ENCODE measurements at places on chromosomes 11 and 22.

GRCh38 chr11:111157571-111157970, 88.0 kb upstream of the POU2AF2 start:
- no peak for DNase-seq

GRCh38 chr11:19974886-19975285, 185.4 kb downstream of the DBX1 start:
- no peak for DNase-seq

GRCh38 chr11:17333799-17334586, 17.6 kb upstream of the NCR3LG1 start:
- DNase-seq, result no peak

DNA sequence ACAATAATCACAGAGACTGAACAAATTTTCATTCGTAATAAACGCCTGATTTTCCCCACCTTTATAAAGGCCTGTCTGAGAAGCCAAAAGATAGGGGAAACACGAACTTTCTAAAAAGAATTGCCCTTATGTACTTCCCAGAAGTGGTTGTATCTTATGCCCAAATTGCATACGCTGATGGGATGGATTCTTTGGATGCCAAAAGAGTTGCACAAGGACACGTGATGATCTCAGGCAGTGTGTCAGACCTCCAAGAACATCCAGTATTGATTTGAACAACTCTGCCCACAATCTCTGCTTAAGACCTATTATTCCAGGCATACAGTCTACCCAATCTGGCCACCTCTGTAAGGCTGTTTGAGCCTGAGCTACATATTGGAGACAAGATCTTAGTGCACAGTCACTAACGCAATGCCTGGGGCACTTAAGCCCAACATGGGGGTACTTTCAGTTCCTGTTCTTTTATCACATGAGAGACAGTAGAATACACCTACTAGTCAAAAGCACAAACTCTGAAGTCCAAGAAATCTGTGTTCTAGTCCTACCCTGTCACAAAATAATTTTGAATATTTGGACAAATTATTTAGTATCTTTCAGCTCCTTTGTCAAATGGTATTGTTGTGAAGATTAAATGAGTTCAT, 38.9 kb downstream of the OR10A6 start:
- DNase-seq, result no peak

DNA sequence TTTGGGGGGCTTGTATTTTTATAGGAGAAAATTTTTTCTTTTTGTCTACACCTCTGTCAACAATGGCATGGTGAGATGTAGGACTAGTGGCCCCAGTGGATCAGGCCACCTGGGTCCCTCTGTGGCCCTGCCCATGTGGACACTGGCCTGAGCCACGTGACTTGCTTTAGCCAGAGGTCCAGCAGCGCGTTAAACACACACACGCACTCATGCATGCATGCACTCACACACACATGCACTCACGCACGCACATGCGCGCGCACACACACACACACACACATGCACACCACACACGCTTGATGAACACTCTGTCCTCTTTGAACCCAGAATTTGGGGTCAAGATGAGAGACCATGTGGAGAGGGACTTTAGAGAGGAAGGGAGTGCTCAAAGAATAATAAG, 59.4 kb upstream of the NUP50 start:
- DNase-seq, result no peak

DNA sequence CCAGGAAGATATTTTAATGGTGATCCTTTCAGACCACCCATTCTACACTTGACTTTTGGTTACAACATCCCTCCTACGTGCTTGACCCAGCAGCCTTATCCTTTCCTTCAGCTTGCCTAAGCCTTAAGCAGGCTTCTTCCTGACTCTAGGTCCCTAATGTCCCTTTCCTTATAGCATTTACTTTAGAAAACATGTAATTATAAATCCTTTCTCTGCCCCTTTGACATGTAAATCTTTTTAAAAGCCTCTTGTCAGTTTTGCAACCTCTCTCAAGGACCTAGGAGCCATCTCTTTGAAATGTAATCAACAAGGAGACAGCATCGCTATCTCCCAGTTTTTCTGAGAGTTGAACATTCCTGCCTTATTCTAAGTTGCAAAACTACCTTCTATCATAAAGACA, 1255.2 kb downstream of the LRRC4C start:
- DNase-seq, result no peak

Data from cerebellar nuclear complex (tissue), 1 donor.